ENCODE measurements at places on chromosomes 6 and 20.

DNA sequence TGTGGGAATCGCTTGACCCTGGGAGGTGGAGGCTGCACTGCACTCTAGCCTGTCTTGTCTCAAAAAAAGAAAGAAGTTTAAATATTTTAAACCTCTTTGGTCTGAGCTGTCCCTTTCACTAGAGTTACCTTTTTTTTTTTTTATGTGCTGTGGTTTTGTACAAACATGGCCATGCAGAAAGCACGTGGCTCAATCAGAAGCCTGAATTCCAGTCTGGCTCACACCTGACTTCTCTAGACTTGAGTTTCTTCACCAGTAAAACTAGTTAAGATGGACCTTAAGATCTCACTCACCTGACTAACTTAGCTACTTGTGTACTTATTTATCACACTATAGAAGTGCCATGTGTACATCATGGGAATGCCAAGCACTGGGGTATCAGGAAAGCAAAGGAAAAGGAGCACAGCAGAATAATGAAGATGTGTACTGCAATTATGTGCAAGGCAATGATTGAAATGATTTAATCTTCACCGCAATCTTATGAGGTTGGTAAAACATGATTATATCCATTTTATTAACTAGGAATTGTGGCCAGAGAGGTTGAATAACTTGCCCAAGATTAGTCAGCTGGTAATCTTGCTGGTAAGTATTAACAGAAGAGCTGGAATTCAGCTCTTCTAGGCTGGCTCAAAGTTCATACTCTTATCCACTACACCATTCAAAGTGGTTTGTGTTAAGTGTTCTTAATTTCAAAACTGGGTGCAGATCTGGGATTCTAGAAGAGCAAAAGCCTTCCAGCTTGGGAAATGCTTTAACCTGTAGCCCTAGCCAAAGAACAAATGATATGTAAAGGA is 10.7 kb downstream of the HMGN3 start:
- DNase-seq: no peak

DNA sequence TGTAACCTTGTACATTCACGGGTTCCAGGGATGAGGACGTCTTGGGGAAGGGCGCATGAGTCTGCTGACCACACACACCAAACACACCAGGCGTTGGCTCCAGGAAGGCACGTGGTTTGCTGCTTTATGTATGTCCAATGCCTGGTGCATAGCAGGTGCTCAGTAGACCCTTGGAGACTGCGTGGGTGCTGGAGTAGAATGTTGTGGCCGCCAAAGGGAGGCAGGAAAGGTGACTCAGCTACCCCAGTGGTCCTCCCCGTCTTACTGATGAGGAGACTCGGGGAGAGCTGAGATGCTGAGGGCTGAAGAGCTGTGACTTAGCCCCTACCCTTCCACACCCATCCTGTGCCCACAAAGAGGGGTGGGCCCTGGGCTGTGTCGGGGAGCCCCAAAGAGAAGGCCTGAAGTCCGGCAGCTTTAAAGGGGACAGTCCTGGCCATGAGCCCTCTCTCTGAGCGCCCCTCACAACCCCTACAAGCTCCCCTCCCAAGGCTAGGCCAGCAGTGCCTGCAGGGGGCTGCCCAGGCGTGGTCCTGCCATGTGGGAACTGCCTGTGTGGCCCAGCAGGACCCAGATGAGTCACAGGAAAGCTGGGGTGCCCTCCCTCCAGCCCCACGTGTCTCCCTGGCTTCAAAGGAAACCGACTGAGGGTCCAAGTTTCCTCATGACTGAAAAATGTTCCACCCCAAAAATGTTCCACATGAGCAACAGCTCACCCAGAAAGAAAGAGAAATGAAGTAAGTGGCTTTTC is 28.0 kb upstream of the PTGIS start:
- DNase-seq: peak; percentile 34

GRCh38 chr6:52231406-52232127 is 12.7 kb downstream of the IL17F start:
- DNase-seq: no peak

DNA sequence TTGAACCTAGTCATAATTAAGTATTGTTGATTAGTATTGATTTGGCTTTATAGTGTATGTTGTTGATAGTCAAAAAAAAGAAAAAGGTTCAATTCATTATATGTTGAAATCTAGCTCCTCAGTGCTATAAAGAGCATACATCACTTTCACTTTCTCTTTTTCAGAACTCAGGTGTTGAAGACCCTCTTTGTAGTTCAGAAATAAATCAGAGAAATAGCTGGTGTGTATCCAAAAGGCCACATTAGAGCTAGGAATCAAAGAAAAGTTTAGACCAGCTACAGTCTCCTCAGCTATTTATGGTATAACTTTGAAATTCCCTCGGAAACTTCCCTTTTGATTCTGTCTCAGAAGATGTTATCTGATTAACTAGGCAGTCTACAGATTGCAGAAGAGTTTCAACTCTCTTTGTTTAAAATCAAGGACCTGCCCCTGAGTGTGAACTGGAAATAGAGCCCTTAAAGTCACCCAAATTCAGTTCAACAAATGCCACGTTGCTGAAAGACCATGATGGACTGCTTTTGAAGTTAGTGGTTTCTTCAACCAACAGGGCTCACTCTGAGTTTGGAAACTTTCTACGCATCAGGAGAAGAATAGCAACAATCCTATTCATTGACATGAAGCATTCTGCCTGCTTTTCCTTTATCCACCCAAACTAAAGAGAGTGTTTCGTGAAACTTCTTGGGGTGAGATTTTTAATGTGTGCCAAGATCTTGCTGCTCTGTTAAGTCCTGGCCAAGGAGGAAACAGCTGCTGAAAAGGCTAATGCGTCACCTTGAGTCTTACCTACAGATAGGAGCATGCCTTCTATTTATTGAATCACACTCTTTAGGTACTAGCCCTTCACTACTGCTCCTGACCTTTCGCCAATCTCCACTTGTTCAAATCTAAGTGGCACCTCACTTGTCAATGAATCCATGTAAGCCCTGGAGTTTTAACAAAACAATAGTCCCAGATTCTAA is 111.7 kb downstream of the TNFRSF21 start:
- DNase-seq: no peak

GRCh38 chr6:118959903-118960302 is 24.9 kb upstream of the MCM9 start:
- DNase-seq: no peak

DNA sequence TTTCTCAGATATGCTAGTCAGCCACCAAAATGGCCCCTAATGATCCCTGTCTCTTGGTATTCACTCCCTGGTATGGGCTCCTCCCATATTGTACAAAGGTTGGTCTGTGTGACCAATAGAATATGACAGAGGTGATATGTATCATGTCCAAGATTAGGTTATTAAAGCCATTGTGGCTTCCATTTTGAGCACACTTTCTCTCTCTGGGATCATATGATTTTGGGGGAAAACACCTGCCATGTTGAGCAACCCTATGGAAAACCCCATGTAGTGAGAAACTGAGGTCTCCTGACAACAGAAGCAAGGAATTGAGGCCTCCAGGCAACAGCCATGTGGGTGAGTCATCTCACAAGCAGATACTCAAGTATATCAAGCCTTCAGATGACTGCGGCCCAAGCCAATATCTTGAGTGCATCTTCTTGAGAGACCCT is 7.1 kb upstream of the ZNF318 start:
- DNase-seq: no peak

- DNase-seq: no peak
Observed at GRCh38 chr20:52383995-52384621, 192.5 kb upstream of the ZFP64 start.

DNA sequence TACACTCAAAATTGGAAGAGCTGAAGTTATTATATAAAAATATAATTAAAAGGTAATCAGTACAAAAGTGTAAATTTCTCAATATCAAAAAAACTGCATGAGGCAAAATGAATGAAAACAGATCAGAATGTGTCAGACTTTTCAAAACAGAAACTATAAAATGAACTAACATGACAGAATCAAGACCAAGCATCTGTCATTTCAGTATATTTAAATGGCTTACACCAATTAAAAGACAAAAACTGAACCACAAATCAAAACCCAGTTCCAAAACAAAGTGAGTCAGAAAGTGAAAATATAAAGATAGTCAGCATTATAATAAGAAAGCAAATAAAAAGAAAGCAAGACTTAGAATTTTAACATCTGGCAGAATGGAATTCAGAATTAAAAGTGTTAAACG is 289.7 kb downstream of the UBE3D start:
- DNase-seq: no peak

GRCh38 chr20:60977901-60978300 is 274.2 kb upstream of the CDH4 start:
- DNase-seq: no peak

DNA sequence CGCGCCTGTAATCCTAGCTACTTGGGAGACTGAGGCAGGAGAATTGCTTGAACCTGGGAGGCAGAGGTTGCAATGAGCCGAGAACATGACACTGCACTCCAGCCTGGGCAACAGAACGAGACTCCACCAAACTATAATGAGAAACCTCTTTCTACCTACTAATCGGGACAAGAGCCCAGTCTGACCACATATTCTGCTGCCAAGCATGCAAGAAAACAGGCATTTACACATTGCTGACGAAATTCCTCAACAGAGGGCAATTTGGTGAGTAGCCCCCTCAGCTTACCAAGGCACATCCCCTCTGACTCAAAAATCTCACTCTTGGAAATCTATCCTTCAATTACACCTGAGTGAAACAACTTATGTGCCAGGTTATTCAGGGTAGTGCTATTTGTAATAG is 81.2 kb downstream of the SLC23A2 start:
- DNase-seq: no peak

- DNase-seq: peak; percentile 3
Observed at GRCh38 chr6:160461641-160462040, 113.5 kb downstream of the SLC22A3 start.

- DNase-seq: no peak
Observed at GRCh38 chr20:46995561-46996142, 101.0 kb downstream of the EYA2 start.

DNA sequence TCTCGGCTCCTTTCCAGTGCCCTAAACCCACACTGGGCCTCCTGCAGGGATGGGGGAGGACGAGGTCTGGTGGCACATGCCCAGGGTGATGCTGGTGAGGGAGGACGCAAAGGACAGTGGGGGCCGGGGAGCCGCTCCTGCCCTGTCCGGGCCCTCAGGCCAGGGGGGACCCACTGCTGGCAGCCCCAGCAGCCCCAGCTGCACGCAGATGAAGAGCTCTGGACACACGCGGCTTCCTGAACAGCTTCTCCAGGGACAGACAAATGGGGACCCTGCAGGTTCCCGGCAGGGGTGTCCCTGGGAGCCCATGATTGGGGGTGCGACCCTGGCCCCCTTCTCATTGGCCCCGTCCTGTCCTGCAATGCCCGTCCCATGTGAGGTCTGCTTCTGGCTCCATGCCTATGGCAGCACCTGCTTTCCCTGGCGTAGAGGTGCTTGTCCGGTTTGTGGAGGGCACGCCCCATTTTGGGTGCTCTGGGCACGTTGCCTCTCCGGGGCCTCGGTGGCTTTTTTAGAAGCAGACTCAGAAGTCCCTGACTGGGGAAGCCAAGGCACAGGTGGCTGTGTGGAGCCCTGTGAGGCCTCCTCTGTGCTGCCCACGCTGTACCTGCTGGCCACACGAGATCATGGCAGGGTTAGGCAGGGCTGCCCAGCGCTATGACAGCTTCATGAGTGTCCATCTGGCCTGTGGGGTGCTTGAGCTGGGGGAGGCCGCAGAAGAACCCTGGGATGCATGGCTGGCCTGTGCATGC is 15.4 kb upstream of the TNFRSF6B start:
- no peak for DNase-seq

- DNase-seq: peak; percentile 17
Observed at GRCh38 chr6:28208111-28208659, 16.9 kb upstream of the ZSCAN9 start.

- DNase-seq: no peak
Observed at GRCh38 chr6:26569433-26569764, 27.4 kb upstream of the ABT1 start.

- peak; percentile 15 for DNase-seq
Observed at GRCh38 chr6:85674604-85675003, 31.9 kb upstream of the SYNCRIP start.

DNA sequence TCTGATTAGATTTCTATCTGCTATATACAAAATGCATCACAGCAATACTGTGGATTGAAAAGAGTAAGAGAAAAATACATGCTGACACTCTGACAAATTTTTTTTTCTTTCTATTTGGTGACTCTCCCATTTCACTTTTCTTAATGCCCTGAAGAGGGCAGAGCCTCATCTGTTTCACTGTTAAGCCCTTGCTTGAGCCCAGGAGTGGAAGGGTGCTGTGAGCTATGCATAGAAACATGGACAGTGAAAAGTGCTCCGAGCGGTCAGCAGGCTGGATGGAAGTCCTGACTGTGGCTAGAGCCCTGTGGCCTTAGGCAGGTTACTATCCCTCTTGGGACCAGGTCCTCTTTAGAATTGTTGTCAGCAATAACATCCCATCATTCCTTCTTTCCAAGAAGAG is 17.4 kb upstream of the CSE1L start:
- peak; percentile 31 for DNase-seq

GRCh38 chr20:41014561-41015088 is 14.0 kb upstream of the TOP1 start:
- DNase-seq: peak; percentile 23

GRCh38 chr6:78132671-78133410 is 480.0 kb downstream of the MEI4 start:
- DNase-seq: no peak

- no peak for DNase-seq
Observed at GRCh38 chr20:53809217-53809616, 215.6 kb upstream of the ZNF217 start.
